Cardiac muscle cell (in vitro differentiated cells and primary cell): ENCODE measurements at places on chromosomes 16 and 17. TPM values are rescaled to one million over a fixed set of nuclear protein-coding genes. Genes with fewer than 3 reads are reported as not detected.

GRCh38 chr17:73760439-73760758 lies 116.2 kb upstream of the SDK2 start:
- DNase-seq = no peak

The SLC2A4 gene
- total RNA-seq = 36.3 and 42.6 TPM in 2 replicates

DNA sequence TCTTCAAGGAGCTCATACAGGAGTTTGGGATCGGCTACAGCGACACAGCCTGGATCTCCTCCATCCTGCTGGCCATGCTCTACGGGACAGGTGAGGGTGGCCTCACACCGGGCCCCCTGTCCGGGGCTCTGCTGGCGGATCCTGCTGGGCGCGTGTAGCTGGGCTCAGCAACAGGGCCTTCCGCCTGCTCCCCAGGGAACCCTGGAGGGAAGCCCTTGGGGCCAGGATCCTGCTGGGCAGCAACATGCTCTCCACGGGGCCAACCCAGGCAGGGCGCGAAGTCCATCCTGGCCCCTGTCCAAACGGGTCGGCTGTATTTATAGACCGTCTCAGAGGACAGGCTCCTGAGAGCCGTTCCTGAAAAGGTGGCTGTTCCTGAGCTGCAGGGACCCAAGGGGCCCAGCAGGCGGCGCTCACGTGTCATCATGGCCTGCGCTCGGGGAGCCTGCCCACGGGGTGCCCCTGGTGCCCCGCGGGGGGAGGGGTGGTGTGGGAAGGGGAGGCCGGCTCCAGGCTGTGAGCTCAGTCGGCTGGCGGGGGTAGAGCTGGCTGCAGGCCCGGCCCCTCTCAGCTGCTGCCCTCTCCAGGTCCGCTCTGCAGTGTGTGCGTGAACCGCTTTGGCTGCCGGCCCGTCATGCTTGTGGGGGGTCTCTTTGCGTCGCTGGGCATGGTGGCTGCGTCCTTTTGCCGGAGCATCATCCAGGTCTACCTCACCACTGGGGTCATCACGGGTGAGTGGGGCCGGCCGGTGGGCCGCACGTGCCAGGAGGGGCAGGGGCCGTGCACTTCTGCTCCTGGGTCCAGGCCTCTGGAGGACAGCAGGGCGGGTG lies 7.5 kb downstream of the SLC16A3 start:
- peak; percentile 63 for DNase-seq

The CD300LG gene
- total RNA-seq = not detected in 2 replicates

DNA sequence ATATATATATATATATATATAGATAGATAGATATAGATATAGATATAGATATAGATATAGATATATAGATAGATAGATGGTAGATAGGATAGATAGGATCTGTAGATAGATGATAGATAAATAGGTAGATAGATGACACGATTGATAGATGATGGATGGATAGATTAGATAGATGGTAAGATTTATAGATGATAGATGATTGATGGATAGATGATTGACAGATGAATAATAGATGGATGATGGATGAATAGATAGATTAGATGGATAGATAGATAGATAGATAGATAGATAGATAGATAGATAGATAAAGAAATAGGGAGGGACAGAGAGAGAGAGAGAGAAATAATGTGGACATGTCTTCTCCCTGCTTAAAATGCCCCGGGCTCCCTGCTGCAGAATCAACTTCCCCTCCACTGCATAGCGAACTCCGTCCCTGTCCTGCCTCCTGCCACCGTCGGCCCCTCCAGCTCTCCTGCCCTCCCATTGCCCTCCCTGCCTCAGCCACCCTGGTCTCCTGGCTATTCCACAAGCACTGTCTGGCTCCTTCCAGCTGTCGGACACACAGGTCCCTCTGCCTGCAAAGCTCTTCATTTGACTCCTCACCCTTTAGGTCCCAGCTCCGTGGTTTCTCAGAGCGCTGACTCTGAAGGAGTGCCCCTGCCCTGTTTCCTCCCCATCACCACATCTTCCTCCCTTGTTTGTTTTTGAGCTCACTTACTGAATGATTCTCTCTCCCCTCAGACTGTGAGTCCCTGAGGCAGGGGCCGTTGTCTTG lies 254.0 kb downstream of the KATNIP start:
- DNase-seq = no peak

The CMTM1 gene
- 1.2 and 2.0 TPM in 2 replicates for total RNA-seq

The METTL26 gene
- total RNA-seq = 196 and 201 TPM in 2 replicates

DNA sequence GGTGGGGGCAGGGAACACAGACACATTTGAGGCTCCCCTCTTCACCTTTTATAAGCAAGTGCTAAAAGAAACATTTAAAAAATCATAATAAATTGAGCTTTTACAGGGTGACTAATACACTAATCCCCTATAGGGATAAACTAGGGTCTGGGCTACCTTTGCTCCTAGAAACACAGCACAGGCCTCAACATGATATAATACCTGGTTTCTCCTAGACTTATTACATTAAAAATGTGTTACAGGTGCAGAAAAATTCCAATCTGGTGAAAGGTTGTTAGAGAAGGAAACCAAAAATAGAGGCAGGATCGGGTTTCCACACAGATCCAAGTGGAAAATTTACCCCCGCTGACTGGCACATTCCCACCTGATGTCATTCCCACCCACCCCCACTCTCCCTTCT lies 124.7 kb upstream of the NOG start:
- DNase-seq = no peak

- DNase-seq = peak; percentile 87
These were observed 523 bp downstream of the NAGLU start for GRCh38 chr17:42536372-42537155.

The TERB1 gene
- total RNA-seq = not detected in 2 replicates

The HOXB5 gene
- 0.24 TPM in 1 of 2 replicates, not detected in the other for total RNA-seq

The RASD1 gene
- total RNA-seq = 17.1 and 28.4 TPM in 2 replicates

The TMC8 gene
- 0.42 and 1.1 TPM in 2 replicates for total RNA-seq

GRCh38 chr17:28267720-28268609 lies 51.0 kb upstream of the TMEM97 start:
- DNase-seq = no peak

DNA sequence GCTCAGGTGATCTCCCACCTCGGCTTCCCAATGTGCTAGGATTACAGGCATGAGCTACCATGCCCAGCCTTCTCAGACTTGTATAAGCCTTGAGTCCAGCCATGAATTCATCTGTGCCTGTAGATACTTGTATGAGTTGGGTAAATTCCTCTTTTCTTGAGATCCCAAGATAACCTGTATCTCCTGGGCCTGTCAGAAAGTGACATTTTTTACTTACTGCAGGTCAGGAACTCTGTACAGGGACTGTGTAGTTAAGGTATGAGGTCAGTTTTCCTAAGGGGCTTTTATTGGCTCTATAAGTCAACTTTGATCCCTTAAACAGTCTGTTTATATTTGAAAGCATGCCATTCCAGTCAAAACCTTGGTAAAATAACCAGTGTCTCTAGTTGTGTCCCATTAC lies 106.3 kb upstream of the HAS3 start:
- DNase-seq = no peak

DNA sequence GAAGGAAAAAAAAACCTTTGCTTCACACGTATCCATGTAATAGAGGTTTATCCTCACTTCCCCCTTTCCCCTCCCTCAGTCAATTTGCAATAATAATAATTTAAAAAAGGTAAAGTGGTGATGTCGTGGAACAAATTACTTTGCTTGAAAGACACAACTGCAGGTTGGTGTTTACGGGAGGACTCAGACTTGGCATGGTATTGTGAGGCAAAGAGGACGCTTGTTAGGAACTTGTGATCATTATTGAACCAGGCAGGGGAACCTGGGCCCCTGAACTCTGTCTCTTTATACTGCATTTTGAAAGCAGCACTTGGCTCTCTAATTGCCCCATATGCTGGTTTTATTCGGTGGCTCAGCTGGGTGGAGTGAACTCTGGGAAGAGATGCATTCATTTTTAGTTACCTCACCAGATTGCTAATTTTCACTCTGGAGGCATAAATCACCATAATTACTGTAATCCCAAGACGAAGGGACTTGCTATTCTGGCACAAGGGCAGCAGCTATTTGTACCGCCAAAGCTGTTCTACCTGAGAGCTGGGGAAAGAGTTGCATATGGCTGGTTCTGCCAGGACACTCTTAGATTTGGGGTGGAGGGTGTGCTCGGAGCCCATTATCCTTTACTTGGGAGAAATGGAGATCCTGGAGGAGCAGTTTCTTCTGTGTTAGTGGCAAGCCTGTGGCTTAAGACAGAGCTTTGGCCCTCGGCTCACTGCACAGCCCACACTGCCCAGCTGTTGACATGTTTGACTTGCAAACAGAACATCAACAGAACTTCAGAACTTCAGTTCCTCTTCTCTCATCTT lies 5.7 kb upstream of the DHX8 start:
- DNase-seq = no peak

- no peak for DNase-seq
These were observed 39.3 kb upstream of the LONP2 start for GRCh38 chr16:48204825-48205151.

DNA sequence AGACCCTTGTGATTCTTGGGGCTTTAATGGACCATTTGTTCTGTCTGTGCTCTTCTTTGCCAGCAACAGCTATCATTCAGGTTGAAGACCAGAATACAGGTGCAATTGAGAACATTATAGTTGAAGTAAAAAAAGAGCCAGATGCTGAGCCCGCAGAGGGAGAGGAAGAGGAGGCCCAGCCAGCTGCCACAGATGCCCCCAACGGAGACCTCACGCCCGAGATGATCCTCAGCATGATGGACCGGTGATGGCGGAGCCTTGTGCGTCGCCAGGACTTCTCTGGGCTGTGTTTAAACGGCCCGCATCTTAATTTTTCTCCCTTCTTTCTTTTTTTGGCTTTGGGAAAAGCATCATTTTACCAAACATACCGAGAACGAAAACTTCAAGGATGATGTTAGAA lies 7.3 kb upstream of the CARMIL2 start:
- DNase-seq = no peak

The LGALS9C gene
- not detected in 2 replicates for total RNA-seq

- no peak for DNase-seq
These were observed 57.9 kb upstream of the FOXF1 start for GRCh38 chr16:86452451-86452850.

GRCh38 chr17:19448341-19449268 lies 37.6 kb downstream of the RNF112 start:
- DNase-seq = peak; percentile 99

GRCh38 chr16:1946495-1947368 lies 3.7 kb upstream of the MSRB1 start:
- DNase-seq = no peak

GRCh38 chr16:743794-744500 lies 3.1 kb upstream of the CIAO3 start:
- no peak for DNase-seq

GRCh38 chr16:679814-680624 lies at the start of gene STUB1:
TSS of gene STUB1 (plus strand) at chr16:680410. CDS start at chr16:680526, 116 bp downstream.
- peak; percentile 94 for DNase-seq

The CDRT15 gene
- not detected in 2 replicates for total RNA-seq

The DRC7 gene
- 0.83 and 1.2 TPM in 2 replicates for total RNA-seq

GRCh38 chr16:84501077-84501735 lies 3.3 kb downstream of the MEAK7 start:
- DNase-seq = no peak

DNA sequence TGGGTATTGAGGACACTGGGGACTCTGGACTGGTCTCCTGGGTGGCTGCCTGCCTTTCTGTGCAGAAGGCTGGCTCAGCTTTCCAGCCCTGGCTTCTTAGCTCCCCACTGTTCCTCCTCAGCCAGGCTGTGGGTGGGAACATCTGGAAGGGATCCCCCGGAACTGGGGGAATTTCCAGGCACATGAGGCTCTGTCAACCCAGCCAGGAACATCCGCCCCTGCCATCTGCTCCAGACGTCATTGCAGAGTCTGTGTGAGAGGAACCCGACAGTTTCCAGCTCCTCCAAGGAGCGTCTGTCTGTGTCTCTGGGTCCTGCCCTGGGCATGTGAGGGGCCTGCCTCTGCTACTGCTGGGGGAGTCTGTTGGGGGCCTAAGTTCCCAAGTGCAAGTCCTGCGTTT lies 36.2 kb upstream of the CRHR1 start:
- DNase-seq = no peak

The ELMO3 gene
- total RNA-seq = 0.28 and 1.1 TPM in 2 replicates

The CCDC200 gene
- total RNA-seq = 0.48 TPM in 1 of 2 replicates, not detected in the other

DNA sequence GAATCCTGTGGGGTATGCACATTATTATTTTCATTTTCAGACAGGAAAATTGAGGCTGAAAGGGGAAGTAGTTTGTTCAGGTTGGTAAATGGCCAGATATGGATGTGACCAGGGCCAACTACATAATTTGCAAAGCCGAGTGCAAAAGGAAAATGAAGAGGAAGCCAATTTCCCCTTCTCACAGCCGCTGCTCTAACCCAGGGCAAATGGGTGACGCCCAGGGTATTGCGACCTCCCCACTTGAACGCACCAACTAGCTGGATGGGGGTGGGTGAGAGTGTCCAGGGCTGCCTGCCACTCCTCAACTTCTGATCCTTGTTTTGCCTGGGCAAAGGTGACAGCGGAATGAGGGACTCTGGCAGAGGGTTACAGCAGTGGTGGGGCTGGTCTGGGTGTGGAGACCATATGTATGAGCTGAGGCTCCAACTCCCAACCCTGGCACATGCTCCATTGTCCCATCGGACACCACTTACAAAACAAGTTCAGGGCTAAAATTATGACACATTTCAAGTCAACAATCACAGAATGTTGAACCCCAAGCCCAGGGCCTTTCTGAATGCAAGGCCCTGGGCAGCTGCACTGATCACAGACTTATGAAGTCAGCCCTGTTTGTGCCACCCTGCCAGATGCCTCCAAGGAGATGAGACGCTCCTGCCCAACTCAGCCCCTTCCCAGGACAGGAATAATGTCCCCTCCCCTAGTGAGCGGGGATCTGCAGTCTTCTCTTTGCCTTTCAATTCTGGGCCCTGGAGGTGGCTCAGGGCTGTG lies 1.7 kb downstream of the ANKRD40CL start:
- no peak for DNase-seq

GRCh38 chr16:31868691-31869167 lies 4.9 kb upstream of the ZNF267 start:
- peak; percentile 81 for DNase-seq

DNA sequence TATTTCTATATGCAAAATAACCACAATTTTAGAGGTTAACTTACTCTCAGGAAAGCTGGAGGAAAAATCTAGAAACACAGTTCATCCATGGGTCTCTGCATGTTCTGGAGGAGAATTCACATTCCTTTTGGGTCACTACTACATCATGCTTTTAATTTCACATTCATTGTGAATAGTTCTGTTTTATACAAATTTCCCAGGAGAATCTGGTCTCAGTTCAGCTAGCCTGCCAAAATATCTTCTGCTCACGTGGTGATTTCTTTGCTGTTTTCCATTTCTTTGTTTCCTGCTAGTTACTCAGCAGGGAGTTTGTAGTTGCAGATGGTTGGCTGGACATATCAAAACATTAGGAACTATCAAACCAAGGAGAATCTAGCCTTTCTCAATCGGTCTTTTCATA lies at the start of gene ABCA9:
ABCA9 (minus strand) TSS at position 106 of the 400 bp plus-strand sequence. CDS start 9,801 bp downstream, outside the sequence.
- DNase-seq = no peak

GRCh38 chr17:1328437-1328836 lies 49.0 kb downstream of the TRARG1 start:
- DNase-seq = no peak

The KRTAP2-2 gene
- total RNA-seq = not detected in 2 replicates

The CDH5 gene
- total RNA-seq = 0.88 and 4.1 TPM in 2 replicates

GRCh38 chr16:30927789-30928378 lies 4.5 kb downstream of the FBXL19 start:
- peak; percentile 84 for DNase-seq
